ENCODE measurements at places on chromosomes 12 and 14.

GRCh38 chr12:78568321-78569020 lies 296.1 kb upstream of the SYT1 start:
- no peak for DNase-seq

DNA sequence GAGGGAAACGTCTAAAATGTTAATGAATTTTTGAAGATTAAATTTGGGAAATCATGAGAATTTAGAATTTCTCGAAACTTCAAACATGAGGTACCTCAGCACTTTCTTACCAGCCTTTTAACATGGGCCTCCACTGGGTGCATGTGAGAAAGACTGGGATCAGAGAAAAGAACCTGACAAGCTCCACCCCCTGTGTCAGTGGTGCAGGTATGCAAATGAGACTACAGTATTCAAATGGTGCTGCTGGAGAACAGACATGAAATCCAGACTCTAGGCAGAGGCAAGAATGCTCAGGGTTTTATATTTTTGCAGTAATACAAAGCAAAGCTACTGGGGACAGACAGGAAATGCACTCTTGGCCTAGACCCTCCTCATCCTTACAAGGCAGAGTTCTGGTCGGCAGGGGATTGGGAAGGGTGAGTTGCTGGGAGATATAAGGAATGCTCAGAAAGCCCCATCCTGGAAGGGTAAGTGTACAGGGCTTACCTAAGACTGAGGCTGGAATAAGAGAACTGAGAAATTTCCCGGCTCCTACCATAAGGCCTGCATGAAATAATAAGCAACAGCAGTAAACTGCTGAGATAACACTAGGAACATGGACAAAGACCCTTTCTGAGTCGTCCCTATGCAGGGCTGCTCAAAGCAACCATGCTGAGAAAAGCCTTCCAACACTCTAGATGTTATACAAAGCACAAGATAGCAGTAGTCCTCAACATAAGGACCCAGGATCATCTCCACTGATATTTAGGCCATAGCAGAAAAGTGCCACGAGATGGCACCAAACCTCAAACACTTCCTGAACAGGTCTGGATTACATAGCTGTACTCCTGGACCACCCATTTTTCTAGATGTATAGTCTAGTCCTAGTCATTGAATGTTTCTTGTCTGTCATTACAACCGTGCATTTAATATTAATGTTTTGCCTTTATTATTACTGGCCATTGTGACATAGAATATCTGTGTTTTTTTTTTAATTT lies 260.8 kb downstream of the RASSF9 start:
- DNase-seq: no peak

- no peak for DNase-seq
Measured at GRCh38 chr14:65554837-65555236, 142.3 kb downstream of the FUT8 start.

- no peak for DNase-seq
Measured at GRCh38 chr12:66345956-66346355, 43.7 kb downstream of the HELB start.

Data from stimulated activated CD4-positive, alpha-beta T cell treated with anti-CD3 and anti-CD28 coated beads, TNF-alpha, amount 100 ng/mL, for 4 hours (primary cell).